Activated B cell treated with CpG ODN at 0.5 μM for 24 hours (primary cell): ENCODE measurements at places on chromosomes 3 and 15.

DNA sequence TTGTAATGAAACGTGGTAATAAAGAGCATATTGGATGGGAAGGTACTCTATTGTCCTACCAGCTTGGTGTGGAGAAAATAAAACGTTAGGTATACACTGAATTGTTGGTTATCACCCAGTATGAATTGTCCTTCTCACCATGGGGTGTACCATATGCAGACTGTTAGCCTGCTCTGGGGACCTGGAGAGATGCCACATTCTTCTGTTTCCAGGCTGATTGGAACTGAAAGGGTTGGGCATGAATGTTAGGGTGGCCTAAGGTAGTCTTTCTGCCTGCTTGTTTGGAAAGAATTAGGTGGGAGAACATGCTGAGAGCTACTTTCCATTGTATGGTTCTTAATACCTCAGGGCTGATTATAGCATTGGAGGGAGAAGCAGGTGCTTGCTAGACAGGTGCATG, 340.6 kb downstream of the PTPRG start:
- H3K4me1 ChIP-seq = no peaks in the 10 kb centered on the region
- no peaks in the 10 kb centered on the region for H3K27me3 ChIP-seq
- H3K27ac ChIP-seq = no peak overlapping the region

DNA sequence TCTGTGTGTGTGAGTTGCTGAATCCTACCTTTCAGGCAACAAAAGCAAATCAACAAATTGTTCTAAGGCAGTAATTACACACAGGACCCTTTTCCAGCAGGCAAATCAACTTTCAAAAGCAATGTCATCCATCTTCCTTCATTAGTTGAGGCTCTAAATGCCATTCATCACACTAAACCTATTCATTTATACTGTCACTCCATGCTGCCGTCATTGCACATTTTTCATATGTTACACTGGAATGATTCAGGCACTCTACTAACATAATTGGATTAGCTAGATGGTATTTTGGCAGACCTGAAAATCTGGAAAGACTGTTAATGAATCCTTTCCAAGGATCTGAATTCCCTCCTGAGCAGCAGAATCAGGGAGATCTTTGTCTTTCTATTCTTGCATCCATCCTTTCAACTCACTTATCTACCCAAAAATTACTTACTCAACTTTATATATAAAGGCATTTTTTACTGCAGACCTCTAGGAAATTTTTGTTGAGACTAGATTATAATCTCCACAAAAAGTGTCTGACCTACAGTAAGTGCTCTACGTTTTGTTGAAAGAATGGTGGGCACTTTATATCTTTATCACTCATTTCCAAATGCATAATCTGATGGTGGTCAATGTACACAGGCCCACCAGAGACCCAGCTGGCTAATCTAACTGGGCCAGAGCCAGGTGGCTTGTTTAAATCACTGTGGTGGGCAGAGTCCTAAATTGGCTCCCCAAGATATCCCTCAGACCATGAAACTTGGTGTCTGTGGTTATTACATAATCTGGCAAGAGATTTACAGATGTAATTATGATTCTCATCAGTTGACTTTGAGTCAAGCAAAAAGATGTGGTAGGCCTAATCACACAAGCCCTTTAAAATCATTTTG, 25.0 kb downstream of the MIX23 start:
- no peak overlapping the region for H3K27ac ChIP-seq
- no peak overlapping the region for H3K4me3 ChIP-seq
- DNase-seq = no peak
- no peaks in the 10 kb centered on the region for H3K4me1 ChIP-seq

- no peaks in the 10 kb centered on the region for H3K4me1 ChIP-seq
- H3K27me3 ChIP-seq = no peaks in the 10 kb centered on the region
- peak; percentile 10 for DNase-seq
These were observed 195.6 kb downstream of the UBE3A start for GRCh38 chr15:25242957-25243799.

DNA sequence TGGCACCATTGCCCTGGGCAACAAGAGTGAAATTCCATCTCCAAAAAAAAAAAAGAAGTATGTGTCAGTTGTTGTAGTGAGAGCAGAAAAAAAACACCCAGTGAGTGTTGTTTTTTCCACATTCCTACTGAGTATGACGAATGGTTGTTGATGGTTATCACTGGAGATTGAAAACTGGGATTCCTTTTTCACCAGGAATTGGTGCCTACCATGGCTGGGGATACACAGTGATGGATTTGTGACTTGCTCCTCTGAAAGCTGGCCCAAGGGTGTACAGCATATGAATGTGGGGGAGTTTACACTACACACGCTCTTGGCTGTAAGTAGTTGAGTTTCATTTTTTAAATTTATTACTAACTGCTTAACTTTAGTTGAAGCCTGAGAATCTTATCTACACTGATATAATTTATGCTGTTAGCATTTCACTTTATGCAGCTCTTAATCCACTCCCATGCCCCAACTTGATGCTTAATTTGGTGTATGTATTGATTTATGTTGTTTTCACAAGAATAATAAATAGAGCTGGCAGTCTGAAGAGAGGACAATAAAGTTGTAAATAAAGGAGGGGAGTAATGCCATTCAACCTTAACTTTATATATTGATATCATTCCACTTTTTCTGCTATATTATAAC, 56.0 kb upstream of the MME start:
- no peaks in the 10 kb centered on the region for H3K27me3 ChIP-seq
- no peaks in the 10 kb centered on the region for H3K36me3 ChIP-seq
- no peak overlapping the region for H3K27ac ChIP-seq
- no peak for DNase-seq
- no peaks in the 10 kb centered on the region for H3K4me1 ChIP-seq
- H3K4me3 ChIP-seq = no peak overlapping the region

- H3K27me3 ChIP-seq = peaks cover 8% of the 10 kb centered on the region
- H3K4me1 ChIP-seq = no peaks in the 10 kb centered on the region
- H3K27ac ChIP-seq = no peak overlapping the region
These were observed 187.3 kb downstream of the KCNAB1 start for GRCh38 chr3:156307704-156308103.

DNA sequence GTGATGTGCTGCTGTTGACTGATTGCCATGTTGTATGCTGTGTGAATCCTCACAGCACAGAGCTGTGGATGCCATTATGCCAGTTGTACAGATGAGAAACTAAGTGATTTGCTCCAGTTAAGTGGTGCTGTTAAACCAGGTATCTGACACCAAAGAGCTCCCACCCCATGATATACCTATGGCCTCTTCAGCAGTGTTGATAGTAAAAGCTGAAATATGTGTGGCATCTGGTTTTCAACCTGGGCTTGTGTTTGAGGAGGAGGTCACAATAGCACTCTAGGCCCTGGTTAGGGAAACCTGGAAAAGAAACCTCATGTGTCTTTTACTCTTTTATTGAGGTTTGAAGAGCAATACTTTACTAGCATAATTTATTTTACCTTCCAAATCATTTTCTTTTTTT, 21.4 kb downstream of the RAD54L2 start:
- H3K27me3 ChIP-seq = no peaks in the 10 kb centered on the region
- no peak for DNase-seq
- peaks cover 42% of the 10 kb centered on the region for H3K36me3 ChIP-seq
- H3K27ac ChIP-seq = no peak overlapping the region
- peaks cover 4% of the 10 kb centered on the region for H3K4me1 ChIP-seq
- H3K4me3 ChIP-seq = no peak overlapping the region

GRCh38 chr3:161084277-161084676, 20.9 kb downstream of the B3GALNT1 start:
- DNase-seq = no peak
- no peaks in the 10 kb centered on the region for H3K27me3 ChIP-seq
- H3K4me3 ChIP-seq = no peak overlapping the region
- no peak overlapping the region for H3K27ac ChIP-seq
- H3K4me1 ChIP-seq = peaks cover 15% of the 10 kb centered on the region

GRCh38 chr3:195080125-195080524, 190.8 kb downstream of the XXYLT1 start:
- DNase-seq = no peak
- no peaks in the 10 kb centered on the region for H3K36me3 ChIP-seq

- H3K36me3 ChIP-seq = no peaks in the 10 kb centered on the region
- H3K4me1 ChIP-seq = peaks cover 9% of the 10 kb centered on the region
- H3K4me3 ChIP-seq = no peak overlapping the region
- peaks cover 12% of the 10 kb centered on the region for H3K27me3 ChIP-seq
These were observed 23.8 kb downstream of the CFAP161 start for GRCh38 chr15:81157939-81158223.

- H3K27me3 ChIP-seq = no peaks in the 10 kb centered on the region
- H3K4me3 ChIP-seq = peak overlapping the region; percentile 32
- no peak for DNase-seq
These were observed 11.8 kb downstream of the AAGAB start for GRCh38 chr15:67242708-67243111.

DNA sequence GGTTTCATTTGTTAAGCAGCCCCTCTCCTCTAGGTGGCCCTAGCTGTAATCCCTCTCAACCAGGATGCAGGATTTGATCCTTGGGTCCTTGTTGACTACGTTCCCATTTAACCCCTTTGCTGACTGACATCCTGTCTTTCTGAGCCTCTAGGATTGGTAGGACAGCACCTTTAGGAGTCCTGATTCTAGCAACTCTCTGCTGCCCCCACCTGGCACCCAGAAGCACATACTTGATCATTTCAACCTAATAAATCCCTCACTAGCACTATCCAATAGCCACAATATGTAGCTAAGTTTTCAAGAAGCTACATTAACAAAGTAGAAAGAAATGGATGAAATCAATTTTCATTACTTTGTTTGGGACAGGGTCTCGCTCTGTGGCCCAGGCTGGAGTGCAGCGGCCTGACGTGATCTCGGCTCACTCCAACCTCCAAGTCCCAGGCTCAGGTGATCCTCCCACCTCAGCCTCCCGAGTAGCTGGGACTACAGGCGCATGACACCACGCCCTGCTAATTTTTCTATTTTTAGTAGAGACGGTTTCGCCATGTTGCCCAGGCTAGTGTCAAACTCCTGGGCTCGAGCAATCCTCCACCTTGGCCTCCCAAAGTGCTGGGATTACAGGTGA, 28.3 kb downstream of the RSL24D1 start:
- no peaks in the 10 kb centered on the region for H3K36me3 ChIP-seq
- H3K27me3 ChIP-seq = no peaks in the 10 kb centered on the region
- no peak overlapping the region for H3K4me3 ChIP-seq
- no peak overlapping the region for H3K27ac ChIP-seq

DNA sequence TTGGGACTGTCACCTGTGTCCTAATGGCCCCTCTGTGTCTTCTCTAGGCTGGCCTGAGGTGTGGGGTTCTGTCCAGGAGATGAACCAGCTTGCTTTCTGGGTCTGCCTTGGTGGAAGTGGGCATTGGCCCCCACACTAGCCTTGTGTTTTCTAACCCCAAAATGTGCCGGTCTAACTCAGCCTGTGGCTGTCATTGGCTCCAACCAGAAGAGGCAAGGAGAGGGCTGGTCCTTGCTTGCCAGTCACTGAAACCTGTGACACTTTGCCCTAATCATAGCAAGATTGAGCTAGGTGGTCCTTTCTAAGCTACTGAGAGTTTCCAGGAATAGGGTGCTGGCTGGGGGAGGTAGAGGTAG, 2.2 kb downstream of the C15orf39 start:
- peaks cover 37% of the 10 kb centered on the region for H3K4me1 ChIP-seq
- DNase-seq = no peak
- H3K36me3 ChIP-seq = peaks cover 32% of the 10 kb centered on the region
- peak overlapping the region; percentile 53 for H3K27ac ChIP-seq
- H3K4me3 ChIP-seq = peak overlapping the region; percentile 90

DNA sequence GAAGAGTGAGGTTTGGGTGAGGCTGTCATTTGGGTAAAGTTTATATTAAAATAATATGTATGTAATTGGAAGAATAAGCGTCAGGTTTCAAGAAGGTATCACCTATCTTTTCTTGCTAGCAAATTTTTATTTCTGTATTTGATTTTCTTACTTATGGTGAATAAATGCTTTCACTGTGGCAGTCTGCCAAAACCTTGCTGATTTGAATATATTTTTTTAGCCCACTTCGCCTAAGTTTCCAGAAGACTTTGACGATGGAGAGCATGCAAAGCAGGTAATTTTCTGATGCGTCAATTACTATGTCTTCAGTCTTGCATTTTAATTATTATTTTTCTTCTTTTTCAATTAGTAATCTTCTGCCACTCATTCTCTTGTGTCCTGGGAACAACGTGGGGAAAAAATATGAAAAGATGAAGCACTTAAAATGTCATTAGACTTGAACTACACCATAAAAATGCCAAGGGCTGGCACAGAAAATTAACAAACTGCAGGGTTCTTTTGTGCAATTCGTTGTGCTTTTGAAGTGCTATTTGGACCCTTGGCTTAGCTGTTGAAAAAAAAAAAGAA, 40.4 kb downstream of the SRP14 start:
- peaks cover 6% of the 10 kb centered on the region for H3K4me1 ChIP-seq
- H3K27me3 ChIP-seq = no peaks in the 10 kb centered on the region
- peaks cover 38% of the 10 kb centered on the region for H3K36me3 ChIP-seq
